HTR-8/SVneo (cell line): ENCODE measurements at places on chromosomes 4 and X.

GRCh38 chr4:146176891-146177290 is 1.4 kb downstream of the LSM6 start:
- no peak for DNase-seq

DNA sequence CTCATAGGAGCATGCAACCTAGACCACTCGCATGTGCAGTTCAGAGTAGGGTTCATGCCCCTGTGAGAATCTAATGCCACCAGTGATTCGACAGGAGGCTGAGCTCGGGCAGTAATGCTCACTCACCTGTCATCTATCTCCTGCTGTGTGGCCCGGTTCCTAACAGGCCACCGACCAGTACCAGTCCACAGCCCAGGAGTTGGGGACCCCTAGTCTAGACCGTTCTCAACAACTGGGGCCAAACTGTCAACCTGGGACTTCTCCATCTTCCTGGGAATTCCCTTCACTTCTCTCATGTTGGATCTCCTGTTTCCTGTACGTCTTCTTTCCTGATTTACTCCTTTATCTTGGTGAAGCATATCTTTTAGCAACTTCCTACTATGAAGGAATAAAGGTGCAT is 79.4 kb upstream of the HELT start:
- no peak for DNase-seq

GRCh38 chr4:177441061-177441802 is 1.0 kb downstream of the AGA start:
- DNase-seq = no peak

GRCh38 chr4:34289489-34289888 is 1954.8 kb downstream of the ARAP2 start:
- DNase-seq = no peak

DNA sequence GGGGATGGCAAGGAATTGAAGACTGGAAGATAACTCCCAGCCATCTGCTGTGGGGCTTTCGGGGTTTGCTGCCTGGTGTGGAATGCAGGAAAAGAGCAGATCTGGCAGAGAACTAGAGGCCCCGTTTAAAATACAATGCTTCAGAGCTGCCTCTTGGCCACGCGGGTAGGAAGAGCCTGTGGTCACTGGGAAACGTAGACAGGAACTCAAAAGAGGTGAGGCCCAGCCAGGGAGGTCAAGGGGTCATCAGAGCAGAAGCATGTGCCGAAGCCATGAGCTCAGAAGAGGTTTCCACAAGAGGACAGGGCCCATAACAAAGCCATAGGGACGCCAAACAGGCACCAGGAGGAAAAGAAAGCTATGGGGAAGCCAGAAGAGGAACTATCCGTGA is 14.5 kb upstream of the STS start:
- no peak for DNase-seq

- DNase-seq = no peak
Measured at GRCh38 chrX:23332101-23332887, 2.4 kb upstream of the PTCHD1 start.

GRCh38 chr4:142420311-142421095 is 425.6 kb downstream of the INPP4B start:
- no peak for DNase-seq

DNA sequence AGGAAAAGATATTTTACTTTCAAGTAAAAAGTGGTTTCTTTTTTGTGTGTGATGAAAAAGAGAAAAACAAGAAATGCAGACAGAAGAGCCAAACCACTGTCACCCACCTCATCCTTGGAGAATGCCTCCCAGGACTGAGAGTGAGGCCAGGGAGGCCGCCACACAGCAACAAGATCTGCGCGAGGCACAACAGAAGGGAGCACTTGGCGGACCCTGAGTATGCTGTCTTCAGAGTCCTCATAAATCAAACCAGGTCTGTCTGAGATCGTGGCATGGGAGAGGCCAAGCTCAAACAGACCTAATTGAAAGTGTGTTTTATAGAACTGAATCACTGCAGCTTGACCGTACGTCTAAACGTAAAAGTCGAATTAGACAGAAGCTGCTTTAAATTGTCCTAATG is 134.3 kb upstream of the VCX2 start:
- no peak for DNase-seq

DNA sequence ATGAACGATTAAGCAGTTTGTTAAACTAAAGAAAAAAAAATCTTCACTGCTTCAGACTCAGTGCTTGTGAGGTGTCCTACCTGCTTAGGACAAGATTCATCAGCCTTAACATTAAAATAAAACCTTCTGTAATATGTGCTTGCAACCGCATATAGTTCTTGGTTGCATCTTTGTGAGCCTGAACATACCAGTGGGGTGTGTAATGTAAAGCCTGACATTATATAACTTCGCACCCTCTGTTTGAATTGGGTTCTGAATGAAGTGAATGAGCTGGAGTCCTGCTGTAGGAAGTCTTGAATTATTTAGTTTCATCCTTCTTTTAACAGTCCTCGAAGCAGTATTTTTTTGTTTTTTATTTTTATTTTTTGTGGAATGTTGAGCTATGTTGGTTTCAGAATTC is 3.1 kb downstream of the KDM6A start:
- DNase-seq = no peak

DNA sequence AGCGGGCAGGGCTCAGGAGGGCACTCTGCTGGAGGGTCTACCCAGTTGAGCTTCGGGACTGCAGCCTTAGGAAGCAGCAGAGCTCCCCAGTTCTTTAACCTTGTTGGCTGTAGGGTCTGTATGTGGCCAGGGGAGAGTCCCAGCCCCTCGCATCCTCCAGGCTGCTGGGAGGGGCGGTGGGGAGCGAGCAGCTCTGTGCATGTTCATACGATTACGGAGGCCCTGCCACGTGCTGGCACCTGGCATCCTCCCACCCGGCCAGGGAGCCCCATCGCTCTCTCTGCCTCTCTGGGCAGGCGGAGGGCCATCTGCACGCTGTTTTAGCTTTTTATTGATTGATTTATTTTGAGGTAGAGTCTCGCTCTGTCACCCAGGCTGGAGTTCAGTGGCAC is 21.2 kb downstream of the NSG1 start:
- no peak for DNase-seq

DNA sequence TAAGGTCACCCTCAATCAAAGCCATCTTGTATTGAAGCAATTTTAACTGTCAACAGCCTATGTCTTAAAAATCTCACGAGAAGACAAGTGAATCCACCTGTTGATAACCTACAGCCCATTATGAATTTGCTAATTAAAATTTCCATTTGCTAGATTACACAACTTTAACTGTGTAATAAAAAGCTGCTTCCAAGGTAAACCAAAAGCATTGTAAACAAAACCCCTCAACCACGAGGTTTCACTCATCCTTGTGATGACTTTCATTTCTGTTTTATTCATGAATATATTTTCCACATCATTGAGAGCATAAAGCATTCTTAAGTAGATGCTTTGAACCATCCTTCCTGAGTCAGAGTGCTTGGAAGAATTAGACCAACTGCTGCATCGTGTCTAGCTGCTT is 217.5 kb upstream of the GYPA start:
- DNase-seq = no peak

- DNase-seq = no peak
Measured at GRCh38 chrX:7059214-7059838, 88.2 kb upstream of the STS start.

- no peak for DNase-seq
Measured at GRCh38 chr4:138488533-138488932, 246.4 kb upstream of the SLC7A11 start.

GRCh38 chr4:169103966-169104412 is 93.9 kb upstream of the CBR4 start:
- DNase-seq = peak; percentile 72

GRCh38 chr4:76251441-76252270 is at the start of gene FAM47E:
FAM47E (plus strand) TSS chr4:76251721; CDS start chr4:76251747, 26 bp downstream.
- peak; percentile 36 for DNase-seq

DNA sequence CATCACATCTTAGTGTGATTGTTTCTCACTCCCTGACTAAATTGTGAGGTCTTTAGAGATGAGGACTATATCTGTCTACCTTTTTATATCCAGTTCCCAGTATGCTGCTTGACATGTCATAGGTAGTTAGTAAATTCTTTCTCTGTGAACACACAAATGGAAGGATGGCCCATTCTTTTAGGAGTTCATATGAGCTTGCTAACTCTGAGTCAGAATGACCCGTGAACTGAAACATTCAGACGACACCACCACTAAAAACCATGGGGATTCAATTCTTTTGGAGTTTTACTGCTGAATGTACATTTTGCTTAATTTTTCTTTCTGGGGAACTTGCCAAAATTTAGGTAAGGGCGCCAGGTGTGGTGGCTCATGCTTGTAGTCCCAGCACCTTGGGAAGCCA is 13.9 kb downstream of the OFD1 start:
- no peak for DNase-seq

GRCh38 chr4:128810331-128810870 is 901 bp downstream of the JADE1 start:
- DNase-seq = no peak

DNA sequence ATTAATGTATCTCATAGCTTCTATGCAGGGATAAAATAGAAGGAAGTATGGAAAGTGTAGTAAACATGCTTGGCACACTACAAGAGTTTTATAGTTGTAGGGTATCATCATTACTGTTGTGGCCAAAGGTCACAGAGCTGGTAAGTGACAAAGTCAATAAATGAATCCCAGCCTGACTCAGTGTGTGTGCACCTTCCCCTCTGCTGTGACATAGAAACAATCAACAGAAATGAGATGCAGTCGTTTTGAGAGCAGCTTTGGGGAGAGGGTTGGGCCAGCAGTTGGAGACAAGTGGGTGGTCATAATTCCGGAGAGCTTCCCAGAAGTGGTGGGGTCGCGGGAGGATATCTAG is 82.4 kb upstream of the RBPJ start:
- no peak for DNase-seq

DNA sequence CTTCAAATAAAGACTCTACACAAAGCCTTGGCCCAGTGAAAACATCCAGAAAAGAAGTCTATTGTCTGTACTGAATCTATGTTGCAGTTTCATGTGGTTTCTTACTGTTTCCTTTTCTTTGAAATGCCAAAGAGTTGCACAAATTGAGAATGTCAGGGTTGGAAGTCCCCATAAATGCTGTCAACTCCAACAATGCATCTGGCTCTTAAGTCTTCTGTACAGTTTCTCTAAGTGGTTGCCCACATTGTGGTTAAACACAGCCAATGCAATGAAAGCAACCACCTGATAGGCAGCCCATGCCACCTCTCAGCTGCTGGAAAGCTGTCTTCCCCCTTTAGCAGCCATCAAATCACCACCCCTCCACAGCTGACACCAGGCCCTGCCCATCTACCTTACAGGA is 67.2 kb upstream of the C1GALT1C1 start:
- DNase-seq = no peak
